Ecto neural progenitor cell (in vitro differentiated cells): ENCODE measurements at places on chromosomes 12 and 14.

GRCh38 chr14:81523016-81523415 is 10.6 kb downstream of the SEL1L start:
- DNase-seq, result no peak

- no peak for DNase-seq
Observed at GRCh38 chr14:55867719-55868118, 250.5 kb upstream of the PELI2 start.

GRCh38 chr12:5364036-5364770 is 67.7 kb upstream of the NTF3 start:
- no peak for DNase-seq

DNA sequence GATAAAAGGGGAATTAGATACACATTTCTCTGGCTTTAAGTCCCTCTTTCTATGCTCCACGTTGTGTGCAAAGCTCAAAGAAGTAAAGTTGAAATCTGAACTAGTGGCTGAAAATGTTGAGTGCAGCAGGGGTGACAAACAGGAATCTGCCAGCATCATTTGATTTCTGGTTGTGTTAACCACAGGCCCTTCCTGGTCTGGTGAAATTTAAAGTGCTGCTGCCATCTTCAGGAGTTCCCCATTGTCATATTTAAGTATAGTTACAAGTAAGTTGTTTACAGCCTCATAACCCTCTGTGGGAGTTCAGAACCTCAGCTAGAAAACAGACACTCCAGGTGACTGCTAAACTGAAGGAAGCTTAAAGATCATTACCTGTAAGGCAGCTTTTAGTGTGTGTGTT is 90.9 kb upstream of the CCDC196 start:
- no peak for DNase-seq

- no peak for DNase-seq
Observed at GRCh38 chr12:509500-509899, 49.8 kb downstream of the B4GALNT3 start.
